Upper lobe of right lung (tissue), 1 donor: ENCODE measurements at places on chromosomes 3 and 15. TPM values are rescaled to one million over a fixed set of nuclear protein-coding genes. Genes with fewer than 3 reads are reported as not detected.

Gene SNX22
- total RNA-seq: 28.3 TPM

Gene NR2E3
- 0.26 TPM for total RNA-seq

Gene FBXW12
- total RNA-seq: not detected

Gene BCHE
- 6.8 TPM for total RNA-seq

Gene PIGBOS1
- 12.4 TPM for total RNA-seq

Gene SNTN
- total RNA-seq: not detected

Gene JMJD7
- total RNA-seq: 36.7 TPM

Gene NPAP1
- total RNA-seq: 0.17 TPM

Gene ILDR1
- total RNA-seq: 6.9 TPM

Gene SIN3A
- total RNA-seq: 56.0 TPM

Gene SKOR1
- total RNA-seq: 0.52 TPM

Gene FRMD5
- total RNA-seq: 1.2 TPM

Gene SLC22A13
- total RNA-seq: 0.41 TPM

Gene MOBP
- not detected for total RNA-seq

Gene CYP1A2
- total RNA-seq: 0.32 TPM

Gene CATSPER2
- 3.3 TPM for total RNA-seq

Gene PP2D1
- not detected for total RNA-seq

Gene CSTA
- 22.3 TPM for total RNA-seq

Gene IP6K1
- 39.5 TPM for total RNA-seq

Gene ECE2
- not detected for total RNA-seq

Gene DUOX1
- 327 TPM for total RNA-seq

Gene SLC2A2
- not detected for total RNA-seq

Gene ZNF662
- 9.6 TPM for total RNA-seq

Gene FETUB
- not detected for total RNA-seq
